ENCODE measurements at places on chromosomes 4 and X.

- H3K4me1 ChIP-seq: no peaks in the 10 kb centered on the region
- H3K27ac ChIP-seq: no peak overlapping the region
- H3K36me3 ChIP-seq: no peaks in the 10 kb centered on the region
- DNase-seq: no peak
Observed at GRCh38 chr4:108314900-108315589, 146.3 kb upstream of the LEF1 start.

DNA sequence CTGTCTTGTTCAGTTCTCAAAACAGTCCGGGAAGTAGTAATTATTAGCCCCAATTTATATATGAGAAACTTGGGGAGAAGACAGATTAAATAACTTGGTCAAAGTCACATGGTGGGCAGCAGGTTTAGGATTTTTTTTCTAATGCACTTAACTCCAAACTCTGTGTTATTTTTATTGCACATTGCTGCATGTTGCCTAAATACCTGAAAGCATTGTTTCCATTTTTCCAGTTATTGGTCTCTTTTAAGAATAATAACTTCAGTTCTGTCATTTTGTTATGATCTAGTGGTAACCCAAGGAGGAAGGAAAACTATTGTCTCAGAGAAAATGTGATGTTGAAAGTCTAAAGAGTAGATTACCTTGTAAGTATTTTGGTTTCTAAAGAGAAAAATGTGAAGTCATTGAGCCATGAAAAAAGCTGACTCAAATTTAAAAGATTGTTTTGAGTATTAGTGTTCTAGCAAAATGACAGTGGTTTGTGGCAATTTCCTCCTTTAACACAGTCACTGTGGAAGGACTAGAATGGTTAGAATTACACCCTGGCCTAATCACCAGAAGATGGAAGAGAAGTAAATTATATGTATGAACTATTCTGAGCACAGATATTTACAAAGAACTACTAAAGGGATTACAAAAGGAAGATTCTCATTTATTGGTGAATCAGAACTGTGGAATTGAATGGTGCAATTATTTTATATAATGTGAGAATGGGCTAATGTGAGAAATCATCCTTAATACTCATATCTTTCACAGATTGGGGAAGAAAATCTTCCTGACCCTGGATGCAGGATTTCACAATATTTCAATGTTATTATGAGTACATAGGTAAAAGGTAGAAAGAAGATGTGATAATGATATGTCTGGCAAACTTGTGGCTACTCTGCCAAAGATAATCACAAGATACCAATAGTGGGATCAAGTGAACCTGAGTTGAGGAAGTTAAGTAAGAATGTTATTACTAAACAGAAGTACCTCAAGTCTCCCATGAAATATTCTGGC lies 21.7 kb upstream of the CXCL8 start:
- DNase-seq: no peak
- H3K4me3 ChIP-seq: no peak overlapping the region
- no peaks in the 10 kb centered on the region for H3K4me1 ChIP-seq
- no peaks in the 10 kb centered on the region for H3K36me3 ChIP-seq
- H3K27me3 ChIP-seq: no peaks in the 10 kb centered on the region
- H3K27ac ChIP-seq: no peak overlapping the region

DNA sequence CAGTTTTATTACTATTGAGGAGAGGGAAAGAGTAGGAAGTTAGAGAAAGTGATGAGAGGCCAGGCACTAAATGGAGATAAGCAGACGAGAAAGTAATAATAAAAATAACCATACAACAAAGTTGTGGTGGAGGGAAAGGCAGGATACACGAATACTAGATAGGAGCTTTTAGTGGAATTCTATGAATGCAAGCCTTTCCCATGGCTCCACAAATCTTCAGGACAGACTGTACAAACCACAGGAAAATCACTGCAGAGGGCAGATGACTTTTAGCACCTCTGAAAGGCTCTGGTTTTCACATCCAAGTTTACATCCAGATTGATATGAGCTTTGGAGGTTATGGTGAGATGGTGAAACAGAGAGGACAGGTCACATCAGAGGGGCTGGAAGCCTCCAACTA lies 41.5 kb downstream of the TNIP3 start:
- H3K27me3 ChIP-seq: no peaks in the 10 kb centered on the region
- no peaks in the 10 kb centered on the region for H3K36me3 ChIP-seq
- H3K4me1 ChIP-seq: peaks cover 10% of the 10 kb centered on the region
- no peak for DNase-seq

DNA sequence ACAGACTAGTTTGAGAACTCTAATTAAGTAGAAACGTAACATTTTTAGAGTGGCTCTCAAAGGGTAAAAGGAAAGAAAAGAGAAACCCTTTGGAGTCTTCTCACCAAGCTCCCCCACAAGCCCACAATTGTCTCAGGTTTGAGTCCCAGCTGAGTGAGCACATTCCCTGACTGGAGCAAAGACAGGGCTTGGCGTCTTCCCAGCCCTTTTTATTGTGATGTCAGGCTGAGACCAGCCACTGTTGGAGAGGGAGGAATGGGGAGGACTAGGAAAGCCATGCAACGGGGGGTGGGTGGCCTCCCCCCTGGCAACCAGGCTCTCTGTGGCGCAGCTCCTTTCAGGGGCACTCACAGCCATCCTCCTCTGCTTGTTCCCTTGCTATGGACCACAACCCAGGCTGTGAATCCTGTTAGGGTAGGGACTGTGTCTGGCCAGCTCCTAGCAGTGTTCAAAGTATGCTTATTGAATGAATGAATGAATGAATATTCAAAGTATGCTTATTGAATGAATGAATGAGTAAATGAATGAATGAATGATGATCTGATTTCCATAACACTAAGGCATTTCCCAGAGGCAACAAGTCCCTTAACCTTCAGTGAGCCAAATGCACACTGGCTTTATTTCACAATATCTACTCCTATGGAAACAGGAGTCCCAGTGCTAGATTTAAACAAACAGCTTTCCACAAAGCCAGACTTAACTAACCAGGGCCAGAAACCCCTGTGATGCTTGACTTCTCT lies 413.3 kb downstream of the MID1IP1 start:
- DNase-seq: no peak
- H3K27ac ChIP-seq: no peak overlapping the region
- H3K4me3 ChIP-seq: no peak overlapping the region
- H3K27me3 ChIP-seq: no peaks in the 10 kb centered on the region
- no peaks in the 10 kb centered on the region for H3K4me1 ChIP-seq
- no peaks in the 10 kb centered on the region for H3K36me3 ChIP-seq

- no peaks in the 10 kb centered on the region for H3K36me3 ChIP-seq
- no peaks in the 10 kb centered on the region for H3K4me1 ChIP-seq
- H3K27ac ChIP-seq: no peak overlapping the region
- no peak overlapping the region for H3K4me3 ChIP-seq
- no peaks in the 10 kb centered on the region for H3K27me3 ChIP-seq
Observed at GRCh38 chrX:39648548-39649254, 449.1 kb downstream of the BCOR start.

- H3K27ac ChIP-seq: no peak overlapping the region
- H3K4me1 ChIP-seq: no peaks in the 10 kb centered on the region
- no peaks in the 10 kb centered on the region for H3K27me3 ChIP-seq
- no peak overlapping the region for H3K4me3 ChIP-seq
Observed at GRCh38 chrX:29762006-29762405, 453.4 kb upstream of the MAGEB2 start.

DNA sequence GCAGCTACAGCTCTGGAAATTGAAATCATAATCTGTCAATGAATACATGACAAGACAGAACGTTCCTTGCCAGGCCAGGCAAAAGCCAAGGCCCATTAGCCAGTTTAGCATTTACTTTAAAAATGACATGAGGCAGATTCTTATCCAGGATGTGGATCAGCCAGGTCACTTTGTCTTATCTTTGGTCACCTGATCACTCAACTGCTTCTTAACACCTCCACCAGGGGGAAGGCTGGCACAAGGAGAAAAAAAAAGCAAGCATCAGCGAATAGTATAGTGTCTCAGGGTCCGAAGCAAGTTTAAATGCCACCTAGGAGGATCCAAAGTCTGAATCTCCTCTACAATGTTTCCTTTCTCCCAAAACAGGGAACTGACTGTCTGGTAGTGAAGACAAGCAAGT lies 18.8 kb downstream of the ATP1B4 start:
- peak; percentile 24 for DNase-seq
- no peaks in the 10 kb centered on the region for H3K36me3 ChIP-seq
- H3K4me3 ChIP-seq: no peak overlapping the region

GRCh38 chrX:10135561-10136399 lies 21.0 kb upstream of the CLCN4 start:
- no peaks in the 10 kb centered on the region for H3K36me3 ChIP-seq
- H3K4me1 ChIP-seq: peaks cover 16% of the 10 kb centered on the region
- no peak overlapping the region for H3K4me3 ChIP-seq
- no peaks in the 10 kb centered on the region for H3K27me3 ChIP-seq
- no peak for DNase-seq
- H3K27ac ChIP-seq: no peak overlapping the region

DNA sequence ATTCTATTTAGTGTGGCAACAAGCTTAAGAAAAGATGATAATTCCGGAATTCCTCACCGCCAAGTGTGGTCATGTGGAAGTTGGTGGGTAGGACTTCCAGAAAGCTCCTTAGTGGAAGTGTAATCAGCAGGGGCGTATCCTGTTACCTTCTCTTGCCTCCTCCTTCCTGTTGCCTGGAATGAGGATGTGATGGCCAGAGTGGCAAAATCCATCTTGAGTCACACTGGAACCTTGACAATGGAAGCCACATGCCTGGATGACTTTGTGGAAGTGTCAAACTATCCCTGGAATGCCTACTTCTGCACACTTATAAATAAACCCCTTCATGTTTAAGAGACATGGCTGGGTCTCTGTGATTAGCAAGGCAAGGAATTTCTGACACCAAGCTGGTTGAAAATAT lies 191.0 kb downstream of the PRDM5 start:
- no peak for DNase-seq
- H3K27me3 ChIP-seq: no peaks in the 10 kb centered on the region
- no peaks in the 10 kb centered on the region for H3K36me3 ChIP-seq
- no peaks in the 10 kb centered on the region for H3K4me1 ChIP-seq
- H3K4me3 ChIP-seq: no peak overlapping the region

Measured in Caco-2 (cell line).